ENCODE measurements at places on chromosomes 7 and 10.

GRCh38 chr10:18753312-18753895, 94.2 kb downstream of the ARL5B start:
- no peak for DNase-seq

- no peak for DNase-seq
Observed at GRCh38 chr7:27102581-27103442, at the start of gene HOXA2. TSS of gene HOXA2 (minus strand) at chr7:27102683. CDS start at chr7:27102500, 183 bp downstream.

GRCh38 chr10:84531396-84531795, 203.0 kb downstream of the CCSER2 start:
- DNase-seq = no peak

DNA sequence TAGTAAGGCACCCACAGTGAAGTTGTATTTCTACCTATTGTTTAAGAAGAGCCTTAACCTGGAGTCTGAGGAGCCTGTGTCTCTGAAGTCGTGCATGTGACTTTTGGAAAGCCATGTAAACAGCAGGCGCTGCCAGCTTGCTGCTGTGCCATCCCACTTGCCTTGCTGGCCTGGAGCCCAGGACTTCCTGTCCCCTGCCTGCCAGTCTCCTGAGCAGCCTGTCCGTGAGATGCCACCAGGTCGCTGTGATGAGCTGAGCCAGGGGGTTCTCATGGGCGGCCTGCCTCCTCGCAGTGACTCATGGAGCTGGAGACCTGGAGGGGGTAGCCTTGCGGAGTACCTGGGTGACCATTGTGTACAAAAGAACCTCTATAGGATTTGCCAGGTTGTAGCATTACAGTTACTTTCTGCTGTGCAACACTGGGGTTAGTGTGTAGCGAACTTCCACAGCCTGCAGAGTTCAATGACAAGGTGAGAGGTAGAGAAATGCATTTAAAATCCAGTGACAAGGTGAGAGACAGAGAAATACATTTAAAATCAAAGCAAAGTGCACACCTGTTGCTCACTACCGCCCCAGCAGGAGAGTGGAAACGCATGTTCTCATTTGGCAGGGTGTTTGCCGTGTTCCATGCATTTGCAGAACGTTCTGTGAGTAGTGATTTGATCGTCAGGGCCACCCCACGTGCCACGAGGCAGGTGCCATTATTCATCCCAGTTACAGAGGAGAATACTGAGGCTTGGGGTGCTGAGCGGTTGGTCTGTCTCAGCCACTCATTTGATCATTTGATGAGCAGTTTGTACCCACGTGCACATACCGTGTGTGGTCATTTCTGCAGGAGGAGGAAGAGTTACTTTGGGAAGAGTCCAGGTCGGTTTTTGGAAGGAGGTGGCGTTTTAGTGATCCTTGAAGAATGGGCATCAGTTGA, 36.6 kb upstream of the BHLHA15 start:
- DNase-seq = no peak

DNA sequence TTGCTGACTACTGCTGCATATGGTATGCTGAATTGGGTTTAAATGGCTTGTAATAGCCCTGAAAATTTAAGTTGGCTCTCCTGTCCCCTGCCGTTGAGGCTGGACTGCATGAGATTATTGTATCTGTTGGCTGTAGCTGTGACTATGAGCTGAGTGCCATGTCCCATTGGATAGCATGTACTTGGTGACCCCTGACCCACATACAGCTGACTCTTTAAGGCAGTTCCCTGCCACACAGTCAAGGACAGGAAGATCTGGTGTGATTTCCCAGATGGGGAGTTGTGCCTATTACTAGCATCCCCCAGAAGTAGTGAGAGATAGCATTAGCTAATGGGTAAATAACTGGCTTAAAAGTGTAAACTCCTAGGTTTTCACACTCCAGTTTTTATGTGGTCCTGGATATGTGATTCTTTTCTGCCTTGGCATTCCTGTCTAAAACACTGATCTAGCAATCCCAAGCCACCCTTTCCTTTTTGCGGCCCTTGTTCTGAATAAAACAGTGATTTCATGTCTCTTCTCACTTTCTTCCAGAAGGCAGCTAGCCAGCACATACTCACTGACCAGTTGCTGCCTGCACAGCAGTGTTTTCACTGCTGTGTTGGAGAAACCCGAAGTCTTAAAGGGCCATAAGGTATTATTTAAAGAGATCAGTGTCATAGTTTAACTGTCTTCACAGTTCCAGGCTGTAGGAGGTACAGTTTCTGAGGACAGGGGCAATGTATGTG, 35.9 kb downstream of the LRRC4 start:
- no peak for DNase-seq

- DNase-seq = peak; percentile 60
Observed at GRCh38 chr7:94941844-94942632, 34.6 kb downstream of the PPP1R9A start.

DNA sequence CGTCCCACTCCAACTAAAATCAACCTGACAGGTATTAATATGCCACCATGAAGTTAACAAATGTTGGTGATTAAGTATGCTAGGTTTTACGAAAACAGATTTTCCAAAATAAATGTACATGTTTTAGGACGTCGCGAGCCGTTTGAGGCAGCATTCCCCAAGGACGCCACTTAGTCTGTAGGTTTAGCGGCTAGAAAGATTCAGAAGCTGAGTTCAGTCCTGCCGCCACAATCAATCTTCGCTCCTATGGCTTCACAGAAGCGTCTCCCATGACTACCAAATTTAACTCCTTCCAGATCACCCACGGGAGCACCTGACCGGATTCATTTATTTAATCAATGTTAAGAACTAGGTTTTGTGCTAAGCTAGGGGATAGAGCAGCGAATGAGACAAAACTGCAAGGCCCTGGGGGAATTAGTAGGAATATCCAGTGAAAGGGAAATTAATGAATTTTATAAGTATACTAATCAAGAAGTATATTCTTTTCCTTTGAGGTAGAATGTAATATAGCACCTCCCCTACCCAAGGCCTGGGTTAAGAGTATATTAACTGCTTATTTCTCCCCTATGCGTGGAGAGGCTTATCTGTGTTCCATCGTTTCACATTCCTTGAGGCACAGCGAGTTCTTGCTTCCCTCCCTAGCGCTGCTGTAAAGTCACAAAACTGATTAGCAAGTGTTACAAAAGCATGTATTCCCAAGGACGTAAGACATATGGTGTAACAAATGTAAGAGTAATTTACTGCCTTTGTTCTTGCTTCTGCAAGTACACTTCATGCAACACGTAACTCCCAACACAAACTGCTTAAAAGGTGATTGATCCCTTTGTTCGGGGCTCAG, 994 bp upstream of the CYP51A1 start:
- DNase-seq = no peak

- no peak for DNase-seq
Observed at GRCh38 chr7:151091431-151091830, 5.2 kb downstream of the AGAP3 start.

DNA sequence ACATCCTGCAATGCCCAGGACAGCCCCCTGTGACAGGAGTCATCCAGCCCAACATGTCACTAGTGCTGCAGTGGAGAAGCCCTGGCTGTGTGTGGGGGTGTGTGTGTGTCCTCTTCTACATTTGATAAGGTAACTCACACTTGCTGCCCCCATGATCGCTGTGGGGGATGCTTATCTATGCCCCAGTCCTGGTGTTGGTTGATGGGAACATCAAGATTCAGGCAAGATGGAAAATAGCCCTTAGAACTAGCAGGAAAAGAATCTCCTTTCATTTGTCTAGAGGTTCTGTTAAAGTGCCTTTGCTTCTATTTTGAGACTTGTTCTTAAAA, 52.4 kb downstream of the TCF7L2 start:
- no peak for DNase-seq

GRCh38 chr10:49133706-49134248, at the start of gene FAM170B:
TSS of gene FAM170B (minus strand) at chr10:49134021. CDS start at chr10:49133918, 103 bp downstream.
- no peak for DNase-seq

GRCh38 chr7:20858951-20859350, 72.3 kb upstream of the SP8 start:
- no peak for DNase-seq

GRCh38 chr10:58980826-58981415, 195.5 kb upstream of the PHYHIPL start:
- DNase-seq = no peak

DNA sequence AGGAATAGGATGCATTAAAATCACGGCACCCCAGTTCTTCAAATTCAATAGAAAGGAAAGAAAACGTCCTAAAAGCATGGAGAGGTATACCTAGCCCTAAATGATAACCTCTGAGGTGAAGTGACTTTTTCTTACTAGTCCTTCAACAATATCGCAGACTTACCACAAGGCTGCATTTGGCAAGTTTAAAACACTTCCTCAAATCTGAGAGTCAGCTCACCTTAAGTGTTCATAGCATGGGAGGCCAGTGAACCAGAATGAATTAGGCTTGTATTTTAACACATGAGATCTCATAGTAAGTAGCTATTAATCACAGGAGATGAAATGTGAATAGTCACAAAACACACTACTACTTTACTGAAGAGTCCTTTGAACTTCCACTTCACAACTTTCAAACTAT, 124.2 kb downstream of the RNF32 start:
- DNase-seq = no peak

- no peak for DNase-seq
Observed at GRCh38 chr7:73770860-73771670, 995 bp upstream of the CLDN3 start.

- DNase-seq = peak; percentile 5
Observed at GRCh38 chr10:84540617-84541288, 212.4 kb downstream of the CCSER2 start.

DNA sequence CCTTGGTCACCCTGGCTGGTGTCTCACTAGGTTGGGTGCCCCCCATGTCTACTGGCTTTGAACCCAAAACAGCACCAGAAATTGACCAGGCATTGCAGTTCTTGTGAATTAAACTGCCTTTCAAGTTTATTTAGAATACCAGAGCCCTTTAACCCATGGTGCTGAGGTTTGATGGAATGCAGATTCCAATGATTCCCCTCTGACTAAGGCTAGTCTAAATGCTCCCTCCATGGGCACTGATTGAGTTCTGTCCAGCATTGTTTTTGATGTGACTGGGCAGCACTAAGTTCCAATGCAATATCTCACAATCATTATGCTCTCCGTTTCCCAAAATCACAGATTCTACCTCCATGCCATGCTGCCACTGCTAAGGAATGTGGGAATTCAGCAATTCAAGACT, 1047.4 kb upstream of the LRRN3 start:
- DNase-seq = no peak

GRCh38 chr10:105963334-105963884, 1201.1 kb downstream of the SORCS1 start:
- DNase-seq = no peak

DNA sequence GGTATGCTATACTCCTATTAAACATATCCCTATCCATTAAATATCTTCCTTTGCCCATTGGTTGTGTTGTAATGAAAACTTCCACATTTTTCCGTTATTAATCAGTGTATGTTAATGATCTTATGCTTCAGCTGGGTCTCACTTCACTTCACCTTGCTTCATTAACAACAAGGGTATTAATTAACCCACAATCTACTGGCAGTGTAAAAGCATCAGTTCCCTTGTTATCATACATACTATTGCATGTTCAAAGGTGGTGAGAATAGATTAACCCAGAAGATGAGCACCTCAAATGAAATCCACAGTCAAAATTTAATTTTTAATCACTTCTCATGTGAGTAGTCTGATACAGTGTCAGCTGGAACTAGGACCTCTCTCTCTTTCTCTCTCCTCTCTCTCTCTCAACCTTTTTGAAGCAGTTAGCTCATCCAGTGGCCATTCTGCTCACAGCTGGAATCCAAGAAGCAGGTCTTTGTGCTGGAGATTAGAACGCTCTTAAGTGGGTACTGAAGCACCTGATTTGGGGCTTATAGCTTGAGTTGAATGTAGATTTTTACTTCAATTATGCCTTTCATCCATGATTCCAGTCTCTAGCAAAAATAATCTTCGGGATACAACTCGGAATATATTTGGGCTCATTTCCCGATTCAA, 172.3 kb downstream of the RAPGEF5 start:
- DNase-seq = peak; percentile 54

DNA sequence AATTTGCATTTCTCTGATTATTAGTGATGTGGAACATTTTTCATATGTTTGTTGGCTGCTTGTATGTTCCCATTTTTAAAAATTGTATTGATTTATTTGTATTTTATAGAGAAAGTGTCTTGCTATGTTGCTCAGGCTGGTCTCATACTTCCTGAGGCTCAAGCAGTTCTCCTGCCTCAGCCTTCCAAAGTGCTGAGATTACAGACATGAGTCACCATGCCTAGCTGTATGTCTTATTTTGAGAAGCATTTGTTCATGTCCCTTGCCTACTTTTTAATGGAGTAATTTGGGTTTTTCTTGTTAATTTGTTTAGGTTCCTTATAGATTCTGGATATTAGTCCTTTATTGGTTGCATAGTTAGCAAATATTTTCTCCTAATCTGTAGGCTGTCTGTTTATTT, 214.2 kb upstream of the KAT6B start:
- no peak for DNase-seq

DNA sequence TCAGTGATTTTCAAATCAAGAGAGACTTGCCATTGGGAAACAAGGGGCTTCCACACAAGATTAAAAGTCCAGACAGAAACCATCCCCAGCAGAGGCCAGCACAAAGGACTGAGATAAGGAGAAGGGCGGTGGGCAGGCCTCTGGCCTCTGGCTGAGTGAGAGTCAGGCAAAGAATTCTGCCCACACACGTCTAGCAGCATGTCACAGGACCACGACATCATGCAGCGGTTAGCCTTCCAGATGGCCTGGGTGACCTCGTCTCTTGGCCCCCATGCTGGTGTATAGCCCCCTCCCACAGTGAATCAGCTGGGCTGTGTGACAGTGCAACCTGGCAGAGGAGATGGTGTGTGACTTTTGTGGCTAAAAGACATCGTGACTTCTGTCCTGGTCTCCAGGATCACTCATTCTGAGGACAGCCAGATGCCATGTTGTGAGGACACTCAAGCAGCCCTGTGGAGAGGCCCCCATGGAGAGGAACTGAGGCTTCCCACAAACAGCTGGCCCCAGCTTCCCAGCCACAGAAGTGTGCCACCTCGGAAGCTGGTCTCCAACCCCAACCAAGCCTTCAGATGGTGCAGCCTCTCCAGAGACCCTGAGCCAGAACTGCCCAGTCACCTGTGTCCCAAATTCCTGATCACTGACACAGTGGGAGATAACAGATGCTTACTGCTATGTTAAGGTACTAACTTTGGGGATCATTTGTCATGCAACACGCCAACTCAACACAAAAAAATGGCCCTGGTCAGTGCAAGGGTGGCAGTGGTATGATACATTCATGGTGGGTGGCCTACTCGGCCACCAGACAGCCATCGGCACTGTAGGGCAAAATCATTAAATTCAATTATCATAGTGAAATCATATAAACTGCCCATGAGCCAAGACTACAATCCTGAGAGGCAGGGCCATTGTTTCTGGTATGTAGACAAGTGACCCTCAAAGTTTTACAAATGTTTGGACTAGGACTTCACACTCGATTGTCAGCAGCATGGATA, 73.2 kb downstream of the TNS3 start:
- DNase-seq = no peak

GRCh38 chr10:6780008-6780677, 200.1 kb upstream of the PRKCQ start:
- no peak for DNase-seq

DNA sequence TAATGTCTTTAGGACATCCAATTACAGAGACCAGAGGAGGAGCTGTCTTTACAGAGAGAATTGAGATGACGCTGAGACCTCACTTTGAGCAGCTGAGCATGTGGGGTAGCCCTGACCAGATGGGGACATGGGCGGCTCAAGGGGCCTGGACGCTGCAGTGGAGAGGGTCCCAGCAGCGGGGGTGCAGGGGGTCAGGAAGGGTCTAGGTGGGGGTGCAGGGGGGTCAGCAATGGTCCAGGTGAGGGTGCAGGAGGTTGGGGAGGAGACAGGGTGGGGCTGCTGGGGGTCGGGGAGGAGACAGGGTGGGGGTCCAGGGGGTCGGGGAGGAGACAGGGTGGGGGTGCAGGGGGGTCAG, 43.2 kb upstream of the CFAP46 start:
- no peak for DNase-seq

All from NCI-H1930 (cell line).